ENCODE measurements at places on chromosomes 3 and 15.

DNA sequence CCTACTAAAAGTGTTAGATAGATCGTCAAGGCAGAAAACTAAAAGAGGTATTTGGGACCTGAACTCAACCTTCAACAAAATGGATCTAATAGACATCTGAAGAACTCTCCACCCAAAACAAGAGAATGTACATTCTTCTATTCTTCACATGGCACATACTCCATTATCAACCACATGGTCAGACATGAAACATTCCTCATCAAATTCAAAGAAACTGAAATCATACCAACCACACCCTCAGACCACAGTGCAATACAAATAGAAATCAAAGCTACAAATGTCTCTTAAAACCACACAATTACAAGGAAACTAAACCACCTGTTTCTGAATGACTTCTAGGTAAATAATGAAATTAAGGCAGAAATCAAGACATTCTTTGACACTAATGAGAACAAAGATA lies 984.1 kb upstream of the GBE1 start:
- DNase-seq, result no peak

DNA sequence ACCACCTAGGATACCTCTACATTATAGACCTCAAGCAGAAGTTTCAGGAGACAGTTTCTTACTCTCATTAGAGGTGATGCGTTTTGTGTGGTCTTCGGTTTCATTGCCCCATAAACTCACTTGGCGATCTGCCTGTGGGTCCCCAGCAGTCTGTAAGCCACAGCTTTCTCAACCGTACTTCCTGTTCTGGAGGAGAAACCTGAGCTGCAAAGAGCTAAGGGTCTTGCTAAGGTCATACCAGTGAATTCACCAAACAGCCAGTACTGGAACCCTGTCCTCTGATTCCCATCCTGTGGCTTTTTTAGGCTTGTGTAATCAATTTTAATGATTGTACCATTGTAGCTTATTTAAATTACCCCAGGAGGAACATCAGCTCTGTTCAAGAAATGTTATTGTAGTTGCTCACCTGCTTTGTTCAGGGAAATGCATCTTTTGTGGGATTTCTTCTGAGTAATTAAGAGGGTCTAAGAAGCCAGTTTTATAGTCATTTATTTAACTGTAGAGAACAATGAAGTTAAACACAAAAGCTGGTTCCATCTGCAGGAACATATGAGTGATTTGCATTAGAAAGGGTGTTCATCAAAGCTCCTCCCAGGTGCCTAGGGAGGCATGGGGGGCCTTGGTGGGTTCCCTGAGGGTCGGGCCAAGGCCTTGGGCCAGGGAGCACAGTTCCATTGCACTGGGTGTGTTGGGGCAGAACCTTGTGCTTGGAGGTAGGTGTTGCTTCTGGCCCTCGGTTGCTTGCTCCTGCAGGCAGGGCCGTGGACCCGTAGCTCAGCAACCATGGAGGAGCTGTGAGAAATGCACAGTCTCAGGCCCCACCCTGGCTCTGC lies 69.6 kb downstream of the APBA2 start:
- DNase-seq, result no peak

DNA sequence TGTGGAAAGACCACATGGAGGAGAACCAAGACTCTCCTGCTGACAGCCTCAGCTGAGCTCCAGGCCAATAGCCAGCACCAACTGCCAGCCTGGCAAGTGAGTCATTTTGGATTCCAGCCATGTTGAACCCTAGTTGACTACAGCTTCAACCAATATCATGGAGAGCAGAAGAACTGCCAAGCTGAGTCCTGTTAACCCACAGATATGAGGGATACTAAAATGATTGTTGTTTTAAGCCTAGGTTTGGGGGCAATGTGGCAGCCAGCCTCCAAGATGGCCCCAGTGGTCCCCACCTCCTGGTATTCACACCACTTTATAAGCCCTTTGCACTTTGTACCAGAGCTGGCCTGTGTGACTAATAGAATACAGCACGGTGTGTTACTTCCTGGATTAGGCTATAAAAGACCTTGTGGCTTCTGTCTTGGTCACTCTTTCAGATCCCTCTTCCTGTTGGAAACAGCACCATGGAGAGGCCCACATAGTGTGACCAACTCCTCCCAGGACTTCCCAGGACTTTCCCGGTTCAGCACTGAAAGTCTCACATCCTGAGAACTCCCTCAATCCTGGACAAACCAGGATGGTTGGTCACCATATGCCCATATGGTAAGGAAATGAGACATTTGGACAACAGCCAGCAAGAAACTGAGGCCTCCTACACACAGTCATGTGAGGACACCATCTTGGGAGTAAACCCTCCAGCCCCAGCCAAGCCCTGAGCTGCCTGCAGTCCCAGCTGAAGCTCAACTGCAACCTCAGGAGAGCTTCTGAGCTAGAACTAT lies 32.4 kb upstream of the CDV3 start:
- no peak for DNase-seq

DNA sequence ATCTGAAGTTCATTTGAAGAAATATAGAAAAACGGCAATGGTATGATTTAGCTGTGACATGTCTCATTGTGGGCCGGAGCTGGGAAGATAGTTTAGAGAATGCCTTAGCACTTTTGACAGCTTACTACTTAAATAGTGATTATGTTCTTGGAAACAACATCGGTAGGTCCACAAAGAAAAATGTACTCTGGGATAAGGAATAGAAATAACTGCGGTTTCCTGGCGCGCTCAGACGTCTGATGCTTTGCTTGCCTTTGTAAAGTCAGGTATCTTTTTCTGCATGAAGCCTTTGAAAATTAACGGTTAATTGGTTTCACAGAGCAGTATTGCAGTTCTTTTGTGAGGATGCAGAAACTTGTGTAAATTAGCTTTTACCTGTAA lies 1.4 kb downstream of the USP3 start:
- DNase-seq, result no peak

- DNase-seq, result no peak
Observed at GRCh38 chr15:82679626-82680199, 30.0 kb downstream of the AP3B2 start.

DNA sequence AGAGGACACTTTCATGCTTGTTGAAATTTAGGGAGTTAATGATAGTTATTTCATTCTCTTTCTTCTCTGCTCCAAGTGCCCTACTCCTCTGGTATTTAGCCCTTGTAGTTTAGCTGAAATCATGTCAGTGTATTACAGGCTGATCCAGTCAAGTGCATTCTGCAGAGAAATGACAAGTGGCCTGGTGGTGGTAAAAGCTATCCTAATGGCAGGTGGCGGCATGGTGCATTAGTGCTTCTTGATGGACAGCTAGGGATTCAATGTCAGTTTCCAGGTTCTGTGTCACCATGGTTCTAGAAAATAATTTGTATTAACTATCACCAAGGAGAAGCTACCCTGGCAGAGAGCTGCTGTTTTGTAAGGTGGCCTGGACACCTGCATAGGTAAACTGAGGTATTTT lies 90.0 kb upstream of the BNIP2 start:
- no peak for DNase-seq

DNA sequence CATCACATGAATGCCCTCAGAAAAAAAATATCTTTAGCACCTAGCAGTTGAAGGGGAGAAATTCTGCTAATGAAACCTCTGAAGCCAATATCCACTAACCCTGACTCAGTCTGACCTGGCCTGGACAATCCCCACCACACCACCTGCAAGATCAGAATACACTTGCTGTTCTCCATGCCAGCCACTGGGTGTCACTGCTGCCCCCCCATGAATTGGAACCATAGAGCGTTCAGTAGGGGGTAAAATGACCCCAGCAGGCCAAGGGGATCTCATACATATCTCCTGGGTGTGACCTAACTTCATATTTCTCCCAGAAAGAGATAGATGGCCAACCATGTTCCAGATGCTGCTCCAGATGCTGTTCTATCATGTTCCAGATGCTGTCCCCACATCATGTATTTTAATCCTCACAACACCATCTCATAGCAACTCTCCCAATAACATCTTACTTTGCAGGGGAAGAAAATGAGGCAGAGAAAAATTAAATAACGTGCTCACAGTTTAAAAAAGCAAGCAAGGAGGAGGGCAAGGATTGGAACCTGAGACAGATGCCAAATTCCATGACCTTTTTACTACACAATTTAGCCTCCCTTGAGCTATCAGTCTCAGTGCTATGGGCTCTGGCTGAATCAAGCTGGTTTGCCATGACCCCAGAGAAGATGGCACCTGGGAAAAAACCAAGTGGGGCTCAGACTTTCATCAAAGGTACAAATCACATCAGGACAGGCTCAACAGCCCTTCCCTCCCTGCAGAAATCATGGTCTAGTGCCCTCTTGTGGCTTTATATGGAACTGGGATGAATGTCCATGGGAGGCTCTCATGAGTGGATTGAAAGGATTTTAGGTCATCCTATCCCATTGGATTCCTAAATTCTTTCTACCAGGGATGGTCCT lies 12.4 kb downstream of the NTRK3 start:
- peak; percentile 5 for DNase-seq

DNA sequence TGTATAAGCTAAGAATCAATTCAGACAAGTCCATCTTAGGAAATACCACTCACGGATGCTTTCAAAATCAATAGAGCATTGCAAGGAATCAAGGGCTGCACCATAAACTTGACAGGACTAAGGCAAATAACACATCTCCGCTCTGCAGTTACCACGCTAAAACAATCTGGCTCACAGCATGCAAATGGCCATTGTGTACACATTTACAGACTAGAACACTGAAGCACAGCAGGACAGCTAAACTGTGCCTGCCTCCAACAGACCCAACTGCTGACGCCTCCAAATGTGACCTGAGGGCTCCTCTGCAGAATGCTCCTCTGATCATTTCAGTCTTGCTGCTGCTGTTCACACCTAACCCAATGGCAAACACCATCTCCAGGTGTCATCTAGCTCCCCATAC lies 104.3 kb downstream of the MEX3B start:
- DNase-seq, result peak; percentile 35

- DNase-seq, result no peak
Observed at GRCh38 chr3:27571345-27571744, 87.2 kb upstream of the SLC4A7 start.

- no peak for DNase-seq
Observed at GRCh38 chr3:14837878-14838258, 19.1 kb downstream of the FGD5 start.

DNA sequence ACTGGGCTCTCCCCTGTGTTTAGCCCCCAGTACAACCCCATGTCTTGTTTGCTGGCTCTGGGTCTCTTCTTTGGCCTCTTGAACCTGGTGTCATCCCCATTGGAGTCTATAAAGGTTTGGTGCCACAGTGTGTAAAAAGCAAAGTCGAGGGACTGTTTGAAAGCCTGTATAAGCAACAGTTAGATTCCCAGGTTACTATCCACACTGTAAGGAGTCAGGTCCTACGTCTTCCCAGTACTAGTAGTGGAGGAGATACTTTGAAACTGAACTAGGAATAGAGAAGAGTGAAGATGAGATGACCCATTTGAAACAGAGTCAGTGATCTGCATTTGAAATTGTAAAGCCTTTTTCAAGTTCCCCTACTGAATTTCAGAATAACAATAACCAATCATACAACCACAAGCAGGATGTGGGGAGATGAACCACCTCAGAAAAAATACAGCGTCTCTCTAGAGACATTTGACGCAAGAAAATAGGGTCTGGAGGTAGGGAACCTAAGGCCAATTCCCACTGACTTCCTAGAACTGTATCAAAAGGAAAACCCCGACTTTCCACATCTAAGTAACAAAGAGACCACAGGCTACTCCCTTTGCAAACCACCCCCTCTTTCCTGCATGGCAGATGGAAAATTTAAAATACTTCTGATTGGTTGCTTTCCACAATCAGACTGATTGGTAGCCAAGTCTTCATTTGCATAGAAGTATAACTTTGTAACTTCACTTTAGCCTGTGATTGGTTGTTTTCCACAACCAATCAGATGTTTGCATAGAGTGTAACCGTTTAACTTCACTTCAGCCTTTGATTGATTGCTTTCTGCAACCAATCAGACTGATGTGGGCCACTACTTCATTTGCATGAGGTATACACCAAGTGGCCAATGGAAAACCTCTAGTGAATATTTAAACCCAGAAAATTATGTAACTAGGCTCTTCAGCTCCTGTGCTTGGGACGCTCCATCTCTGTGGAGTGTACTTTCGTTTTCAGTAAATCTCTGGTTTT lies 49.9 kb upstream of the NEDD4 start:
- DNase-seq, result no peak

DNA sequence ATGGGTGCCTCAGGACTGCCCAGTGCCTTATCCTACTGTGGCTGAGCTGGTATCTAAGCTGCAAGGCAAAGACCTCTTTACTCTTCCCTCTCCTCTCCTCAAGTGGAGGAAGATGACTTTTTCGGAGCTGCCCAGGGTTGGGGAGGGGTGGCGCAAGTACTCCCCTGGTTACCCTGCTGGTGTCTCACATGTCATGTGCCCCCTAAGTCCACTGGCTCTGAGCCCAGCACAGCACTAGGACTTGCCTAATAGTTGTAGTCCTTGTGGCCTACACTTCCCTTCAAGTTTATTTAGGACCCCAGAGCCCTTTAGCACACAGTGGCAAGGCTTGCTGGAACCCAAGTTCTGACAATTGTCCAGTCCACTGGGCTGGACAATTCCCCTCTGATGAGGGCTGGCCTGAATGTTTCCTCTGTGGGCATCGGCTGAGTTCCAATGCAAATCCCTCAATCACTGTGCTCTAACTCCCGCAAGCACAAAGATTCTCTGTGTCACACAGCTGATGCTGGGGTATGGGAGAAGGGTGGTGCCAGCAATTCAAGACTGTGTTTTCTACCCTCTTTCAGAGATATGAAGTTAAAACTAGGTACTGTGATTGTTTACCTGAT lies 60.4 kb downstream of the UQCC5 start:
- no peak for DNase-seq

- DNase-seq, result no peak
Observed at GRCh38 chr3:116896116-116896515, 186.5 kb downstream of the TUSC7 start.

- DNase-seq, result no peak
Observed at GRCh38 chr15:90316139-90316538, 35.9 kb upstream of the ZNF774 start.

- DNase-seq, result no peak
Observed at GRCh38 chr3:51934139-51934850, 7.4 kb downstream of the RRP9 start.

GRCh38 chr3:63977893-63978292 lies 45.4 kb downstream of the PSMD6 start:
- DNase-seq, result no peak
